ENCODE measurements at places on chromosomes 5 and 9.

GRCh38 chr9:128626181-128626580 lies 30.5 kb downstream of the DYNC2I2 start:
- DNase-seq, result no peak

DNA sequence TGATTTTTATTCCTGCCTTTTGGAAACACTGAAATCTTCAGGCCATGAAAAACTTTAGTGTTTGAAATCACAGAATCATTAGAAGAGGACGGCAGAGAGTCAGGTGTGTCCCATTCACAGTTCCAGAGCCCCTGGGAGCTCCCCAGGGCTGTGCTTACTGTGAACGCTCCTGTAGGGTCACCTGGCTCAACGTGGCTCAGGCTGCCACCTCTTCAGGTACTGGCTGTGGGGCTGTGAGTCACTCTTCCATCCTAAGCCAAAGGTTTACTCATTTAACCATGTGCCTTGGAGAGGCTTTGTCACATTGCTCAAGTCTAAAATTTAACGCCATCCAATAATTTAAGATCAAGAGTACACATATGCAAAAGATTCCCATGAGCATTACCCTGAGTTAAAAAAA lies 50.2 kb upstream of the FSTL4 start:
- DNase-seq, result no peak

DNA sequence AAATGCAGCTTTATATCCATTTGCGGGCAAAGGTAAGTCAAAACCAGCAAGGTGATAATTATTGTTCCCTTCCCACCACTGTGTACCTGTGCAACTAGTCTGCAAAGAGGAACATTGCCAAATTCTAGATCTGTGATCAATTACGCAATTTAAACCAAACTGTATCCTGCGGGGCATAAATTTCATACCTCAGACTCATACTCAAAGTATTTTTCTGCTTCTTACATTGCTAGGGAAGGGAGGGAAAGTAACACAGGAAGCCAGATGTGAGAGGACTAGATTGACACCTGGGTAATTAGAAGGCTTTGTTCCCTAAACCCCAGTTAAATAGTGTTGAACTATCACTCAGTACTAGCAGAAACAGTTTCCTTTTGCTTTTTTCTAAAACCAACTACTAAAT lies 240.2 kb upstream of the ZNF608 start:
- DNase-seq, result no peak

DNA sequence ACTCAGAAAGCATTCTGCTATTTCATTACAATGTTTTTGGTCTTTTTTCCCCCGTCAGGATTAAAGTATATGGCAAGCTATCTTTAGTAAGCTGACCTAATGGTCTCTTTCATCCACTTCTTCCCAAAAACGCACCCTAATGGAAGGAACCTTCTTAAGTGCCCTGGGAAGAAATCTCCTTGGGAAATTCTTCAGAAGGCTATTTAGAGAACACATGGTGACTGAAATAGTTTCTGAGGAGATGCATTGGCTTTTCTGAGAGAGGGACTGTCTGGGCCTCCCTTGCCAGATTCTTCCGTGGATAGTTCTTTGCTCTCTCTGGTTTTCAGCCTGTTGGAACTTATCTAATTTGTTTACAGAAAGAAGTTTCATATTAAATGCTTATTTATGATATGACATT lies 524.1 kb upstream of the MEF2C start:
- DNase-seq, result no peak

DNA sequence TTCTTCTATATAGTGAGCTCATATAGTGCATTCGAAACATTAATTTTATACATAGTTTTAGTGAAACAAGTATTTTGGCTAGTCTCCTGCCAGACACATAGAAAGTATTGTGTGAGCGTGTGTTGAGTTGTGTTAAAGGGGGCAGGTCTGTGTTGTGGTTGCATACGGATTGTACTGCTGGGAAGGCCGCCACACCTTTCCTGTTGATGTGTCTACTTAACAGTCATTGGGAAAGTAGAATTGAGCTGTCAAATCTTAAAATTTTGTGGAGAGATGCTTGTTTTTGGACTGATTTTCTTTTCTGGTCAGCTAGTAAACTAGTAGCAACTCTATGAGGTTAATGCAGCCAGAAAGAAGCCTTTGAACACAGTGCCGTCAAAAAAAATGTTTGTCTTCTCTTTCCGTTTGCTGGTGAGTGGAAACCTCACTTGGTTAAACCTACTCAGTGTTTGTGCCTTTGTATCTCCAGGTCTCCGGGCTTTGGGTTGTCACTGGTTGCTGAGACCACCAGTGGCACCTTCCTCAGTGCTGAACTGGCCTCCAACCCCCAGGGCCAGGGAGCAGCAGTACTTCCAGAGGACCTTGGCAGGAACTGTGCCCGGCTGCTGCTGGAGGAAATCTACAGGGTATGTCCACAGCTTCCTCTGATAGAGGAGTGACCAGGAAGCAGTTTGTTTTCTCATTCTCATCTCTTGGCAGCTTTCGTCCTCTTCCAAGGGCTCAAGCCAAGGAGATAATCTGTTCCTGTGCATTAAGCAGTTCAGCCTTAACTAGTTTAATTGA lies 51.5 kb downstream of the RCL1 start:
- DNase-seq, result no peak

DNA sequence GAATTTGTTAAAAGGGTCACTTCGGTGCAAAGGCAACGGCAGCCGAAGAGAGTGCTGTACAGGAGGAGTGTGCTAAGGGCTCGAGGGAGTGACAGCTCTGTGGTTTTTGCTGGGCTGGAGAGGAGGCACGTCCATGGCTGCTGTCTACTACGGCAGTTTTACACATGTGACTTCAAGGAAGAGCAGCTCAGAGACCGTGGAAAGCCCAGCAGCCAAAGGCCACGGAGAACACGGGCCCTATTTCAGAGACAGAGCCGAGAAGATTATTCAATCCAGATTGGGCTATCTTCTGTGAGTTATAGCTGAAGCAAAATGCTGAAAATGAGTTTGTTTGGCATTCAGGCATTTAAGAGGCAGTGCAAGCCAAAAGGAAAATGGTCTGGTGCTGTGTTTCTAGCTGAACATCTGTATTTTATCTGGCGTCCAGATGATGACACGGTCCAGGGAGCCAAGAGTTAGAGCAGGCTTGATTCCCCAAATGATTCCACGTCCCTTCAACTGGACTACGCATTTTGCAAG lies 96.4 kb downstream of the RFK start:
- DNase-seq, result no peak

DNA sequence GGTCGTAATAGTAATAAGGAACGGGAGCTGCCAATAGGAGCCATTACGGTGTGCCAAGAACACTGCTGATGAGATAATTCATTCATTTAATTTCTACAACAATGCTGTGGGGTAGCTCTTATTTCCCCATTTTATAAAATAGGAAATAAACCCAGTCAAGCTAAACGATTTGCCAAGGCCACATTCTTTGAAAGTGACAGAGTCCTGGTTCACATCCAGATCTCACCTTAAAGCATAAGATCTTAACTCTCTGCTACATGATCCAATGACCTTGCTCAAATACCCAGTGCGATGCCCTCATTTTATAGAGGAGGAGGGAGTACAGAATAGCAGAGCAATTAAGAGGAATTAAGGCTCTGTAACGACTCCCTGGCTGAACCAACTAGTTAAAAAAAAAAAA lies 5.0 kb downstream of the PDE6A start:
- DNase-seq, result peak; percentile 63

- DNase-seq, result no peak
These were observed 180.0 kb downstream of the CDK5RAP2 start for GRCh38 chr9:120399940-120400339.

DNA sequence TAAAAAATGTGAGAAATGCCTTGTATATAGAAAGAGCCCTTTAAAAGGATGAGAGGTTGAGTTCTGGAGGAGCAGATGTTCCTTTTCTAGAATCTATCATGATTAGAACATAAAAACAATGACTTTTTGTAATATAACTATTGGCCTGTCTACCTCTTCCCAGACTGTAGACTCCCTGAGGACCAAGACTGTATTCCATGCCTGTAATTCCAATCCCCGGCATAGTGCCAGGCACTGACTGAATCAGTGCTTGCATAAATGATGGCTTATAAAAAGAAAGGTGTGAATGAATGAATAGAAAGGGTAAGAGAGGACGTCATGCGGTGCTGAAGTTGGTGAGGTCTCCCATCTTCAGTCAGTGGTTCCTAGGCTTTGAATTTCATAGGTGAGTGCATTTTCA lies 92.6 kb upstream of the GDNF start:
- no peak for DNase-seq

DNA sequence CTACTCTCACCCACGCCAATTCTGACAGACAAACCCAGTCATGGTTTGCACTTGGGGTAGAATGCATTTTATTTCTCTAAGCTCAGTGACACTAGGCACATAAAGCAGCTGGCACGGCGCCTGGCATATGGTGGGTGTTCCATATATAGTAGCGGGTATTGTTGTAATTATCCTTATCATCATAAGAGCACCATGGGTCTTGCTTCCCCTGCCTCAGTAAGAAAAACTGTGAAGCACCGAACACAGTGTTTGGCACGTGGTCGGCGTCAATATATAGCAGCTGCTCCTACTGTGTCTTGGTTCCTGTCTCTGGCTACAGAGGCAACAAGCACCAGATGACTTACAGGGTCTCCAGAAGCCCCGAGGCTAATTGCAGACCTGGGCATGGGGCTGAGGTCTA lies 194.1 kb upstream of the PANK3 start:
- no peak for DNase-seq

DNA sequence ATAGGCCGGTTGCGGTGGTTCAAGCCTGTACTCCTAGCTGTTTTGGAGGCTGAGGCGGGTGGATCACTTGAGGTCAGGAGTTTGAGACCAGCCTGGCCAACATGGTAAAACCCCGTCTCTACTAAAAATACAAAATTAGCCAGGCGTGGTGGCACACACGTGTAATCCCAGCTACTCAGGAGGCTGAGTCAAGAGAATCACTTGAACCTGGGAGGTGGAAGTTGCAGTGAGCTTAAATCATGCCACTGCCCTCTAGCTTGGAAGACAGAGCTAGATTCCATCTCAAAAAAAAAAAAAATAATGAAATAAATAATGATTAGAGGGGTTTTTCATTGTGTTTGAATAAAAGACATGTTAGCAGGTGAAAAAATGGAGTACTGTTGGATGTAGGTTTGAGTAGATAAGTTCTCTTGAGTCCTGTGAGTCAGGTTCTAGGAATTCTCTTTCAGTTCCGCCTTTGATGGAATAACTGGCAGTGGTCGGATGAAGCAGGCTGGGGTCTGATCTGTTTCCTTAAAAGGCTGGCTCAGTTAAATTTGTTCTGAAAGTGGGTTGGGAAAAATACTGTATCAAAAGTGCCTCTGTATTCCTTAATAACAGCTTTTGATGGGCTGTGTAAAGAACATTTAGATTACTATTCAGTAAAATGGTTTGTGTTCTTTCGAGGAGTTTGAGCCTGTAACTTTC lies 73.2 kb downstream of the AOPEP start:
- no peak for DNase-seq

- no peak for DNase-seq
These were observed 121.7 kb upstream of the ZNF366 start for GRCh38 chr5:72628771-72629371.

DNA sequence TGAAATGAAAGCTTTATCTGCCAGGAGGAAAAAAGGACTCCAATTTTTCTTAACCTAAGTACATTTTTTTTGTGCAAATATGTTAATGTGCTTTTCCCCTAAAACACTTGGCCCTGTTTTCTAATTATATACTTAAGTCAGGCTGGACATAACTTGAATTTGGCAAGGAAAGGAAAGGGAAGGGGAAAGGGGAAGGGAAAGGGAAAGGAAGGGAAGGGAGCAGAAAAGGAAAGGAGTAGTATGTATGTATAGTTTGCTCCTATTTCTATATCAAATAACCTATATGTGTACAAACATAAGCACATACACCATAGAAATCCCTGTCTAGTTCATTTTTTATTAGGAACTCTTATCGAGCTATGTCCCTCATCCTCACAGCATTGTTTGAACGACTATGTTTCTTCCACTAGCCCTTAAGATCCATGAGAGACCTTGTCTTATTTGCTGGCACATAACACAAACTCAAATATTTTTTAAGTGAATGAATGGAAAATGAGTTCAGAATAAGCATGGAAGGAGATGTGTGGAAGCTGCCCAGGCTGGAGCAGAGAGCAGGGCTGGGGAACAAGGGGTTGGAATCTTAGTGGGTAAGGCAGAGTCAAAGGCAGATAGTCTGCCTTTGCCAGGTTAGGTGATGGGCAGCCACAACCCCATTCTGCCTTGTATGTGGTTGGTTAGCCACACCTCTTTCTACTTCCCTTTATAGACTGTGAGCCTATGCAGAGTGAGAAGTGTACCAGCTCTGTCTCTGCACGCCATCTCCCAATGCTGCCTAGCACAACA lies 70.0 kb downstream of the KLHL3 start:
- peak; percentile 20 for DNase-seq

- peak; percentile 61 for DNase-seq
These were observed 12.5 kb upstream of the EXOSC2 start for GRCh38 chr9:130680836-130681768.

GRCh38 chr5:93782978-93783377 lies 41.6 kb upstream of the POU5F2 start:
- DNase-seq, result no peak

DNA sequence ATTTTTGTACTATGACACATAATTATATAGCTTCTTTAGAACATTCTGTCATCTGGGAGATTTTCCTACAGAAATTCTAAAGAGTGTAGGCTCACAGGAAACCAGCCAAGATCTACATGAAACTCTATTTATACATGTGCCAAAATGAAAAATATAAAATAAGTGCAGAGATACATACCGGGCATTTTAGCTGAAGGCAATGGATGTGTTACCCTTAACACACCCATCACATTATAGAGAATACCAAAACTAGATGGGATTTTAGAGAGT lies 125.9 kb downstream of the TRIM32 start:
- DNase-seq, result no peak

DNA sequence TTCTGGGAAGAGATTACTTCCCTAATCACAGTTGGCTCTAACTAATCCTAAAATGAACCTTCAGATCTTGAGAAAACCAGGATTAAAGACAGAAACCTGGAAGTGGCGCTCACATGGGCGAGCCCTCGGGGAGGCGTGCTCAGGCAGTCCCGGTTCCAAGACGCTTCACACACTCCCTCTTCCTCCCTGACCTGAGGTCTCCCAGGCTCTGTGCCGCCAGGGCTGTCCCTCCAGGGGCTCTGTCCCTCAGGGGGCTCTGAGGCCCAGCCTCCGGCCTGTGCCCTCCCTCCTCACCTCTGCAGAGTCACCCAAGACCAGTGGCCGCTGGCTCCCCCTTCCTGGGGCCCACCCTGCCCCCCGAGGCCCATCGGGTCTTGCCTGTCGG lies 10.2 kb downstream of the SLC9A3 start:
- no peak for DNase-seq

- DNase-seq, result no peak
These were observed 2.5 kb downstream of the TBC1D9B start for GRCh38 chr5:179905161-179905560.

- no peak for DNase-seq
These were observed 40.4 kb upstream of the MATR3 start for GRCh38 chr5:139253115-139253514.
